IMR-90 (cell line): ENCODE measurements at places on chromosomes 12 and 14. TPM values are rescaled to one million over a fixed set of nuclear protein-coding genes. Genes with fewer than 3 reads are reported as not detected.

PTGDR gene
- total RNA-seq = not detected in 2 replicates

PTPRB gene
- 5.3 and 6.5 TPM in 2 replicates for total RNA-seq

BEGAIN gene
- total RNA-seq = 0.18 and 0.28 TPM in 2 replicates

CMA1 gene
- not detected in 2 replicates for total RNA-seq

SRRM4 gene
- not detected in 2 replicates for total RNA-seq

DNA sequence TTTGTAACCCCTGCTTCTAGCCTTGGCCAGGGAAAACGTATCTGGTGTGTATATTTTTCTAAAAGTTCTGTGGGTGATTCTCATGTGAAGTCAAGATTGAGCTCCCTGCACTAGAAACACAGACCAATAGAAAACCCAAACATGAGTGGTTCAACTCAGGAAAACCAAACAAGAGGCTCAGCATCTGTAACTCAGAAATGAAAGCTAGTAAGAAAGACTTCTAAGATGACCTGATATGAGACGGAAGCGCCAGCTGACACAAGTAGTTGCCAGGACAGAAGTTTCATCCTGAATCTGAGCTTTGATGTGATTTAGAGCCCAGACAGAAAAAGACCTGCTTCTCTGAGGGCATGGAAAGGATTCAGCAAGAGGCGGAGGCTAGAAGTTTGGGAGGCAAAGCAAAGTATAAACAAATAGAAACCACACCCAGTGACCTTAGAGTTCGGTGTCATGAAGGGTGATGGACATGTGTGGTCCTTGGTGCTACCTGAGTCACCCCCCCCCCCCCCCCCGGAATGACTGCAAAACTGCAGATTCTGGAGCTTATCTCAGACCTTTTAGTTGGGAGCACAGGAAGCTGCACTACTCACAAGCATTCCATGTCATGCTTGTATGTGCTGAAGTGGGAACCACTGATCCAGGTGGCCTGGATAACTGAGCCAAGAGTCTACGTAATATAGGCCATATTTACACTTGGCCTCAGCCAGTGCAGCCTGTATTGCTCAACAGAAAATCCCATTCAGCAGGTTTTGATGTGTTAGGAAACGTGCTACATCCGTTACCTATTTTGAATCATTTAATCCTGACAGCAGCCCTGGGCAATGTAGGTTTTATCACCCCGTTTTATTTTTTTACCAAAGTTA, 191.3 kb downstream of the ANO6 start:
- H3K27ac ChIP-seq = no peak overlapping the region
- peaks cover 15% of the 10 kb centered on the region for H3K36me3 ChIP-seq
- DNase-seq = peak; percentile 83
- H3K4me3 ChIP-seq = no peak overlapping the region
- H3K4me1 ChIP-seq = 0 out of 2 replicates have a peak, but pooled peaks cover 7% of the 10 kb centered on the region

GRCh38 chr14:68403191-68404145, 389.4 kb downstream of the ZFP36L1 start:
- no peak overlapping the region for H3K4me3 ChIP-seq
- H3K27ac ChIP-seq = no peak overlapping the region
- no peaks in the 10 kb centered on the region for H3K36me3 ChIP-seq

- no peaks in the 10 kb centered on the region for H3K36me3 ChIP-seq
- H3K27me3 ChIP-seq = peaks cover 40% of the 10 kb centered on the region
- H3K4me1 ChIP-seq = no peaks in the 10 kb centered on the region
- no peak for DNase-seq
Measured at GRCh38 chr12:32400866-32401265, 1.5 kb downstream of the FGD4 start.

- H3K36me3 ChIP-seq = peaks cover 4% of the 10 kb centered on the region
- no peak for DNase-seq
- H3K4me1 ChIP-seq = peaks cover 28% of the 10 kb centered on the region
Measured at GRCh38 chr12:15632708-15633107, 156.5 kb downstream of the EPS8 start.

- DNase-seq = no peak
- no peaks in the 10 kb centered on the region for H3K4me1 ChIP-seq
- peaks cover 73% of the 10 kb centered on the region for H3K36me3 ChIP-seq
- no peak overlapping the region for H3K4me3 ChIP-seq
- H3K27me3 ChIP-seq = no peaks in the 10 kb centered on the region
Measured at GRCh38 chr12:132788375-132789098, 26.9 kb upstream of the ANKLE2 start.

DNA sequence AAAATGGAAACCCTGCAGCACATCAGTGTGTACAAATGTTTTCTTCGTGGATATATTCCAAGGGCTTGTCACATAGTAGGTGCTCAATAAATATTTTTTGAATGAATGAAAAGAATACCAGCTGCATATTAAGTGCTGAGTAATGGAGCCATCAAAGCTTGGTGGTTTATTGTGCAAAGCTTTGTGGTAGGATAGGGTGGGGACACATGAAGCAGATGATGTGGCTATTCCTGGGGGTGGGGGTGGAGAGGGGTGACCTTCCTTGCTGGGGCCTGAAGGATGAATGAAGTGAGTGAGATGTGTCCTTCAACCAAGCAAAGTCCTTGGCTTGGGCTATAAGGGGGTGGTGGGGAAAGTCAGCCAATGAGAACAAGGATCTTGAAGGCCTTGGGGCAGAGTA, 4.3 kb upstream of the KRT81 start:
- no peak overlapping the region for H3K27ac ChIP-seq
- peaks cover 46% of the 10 kb centered on the region for H3K27me3 ChIP-seq
- no peaks in the 10 kb centered on the region for H3K4me1 ChIP-seq
- no peak overlapping the region for H3K4me3 ChIP-seq

DNA sequence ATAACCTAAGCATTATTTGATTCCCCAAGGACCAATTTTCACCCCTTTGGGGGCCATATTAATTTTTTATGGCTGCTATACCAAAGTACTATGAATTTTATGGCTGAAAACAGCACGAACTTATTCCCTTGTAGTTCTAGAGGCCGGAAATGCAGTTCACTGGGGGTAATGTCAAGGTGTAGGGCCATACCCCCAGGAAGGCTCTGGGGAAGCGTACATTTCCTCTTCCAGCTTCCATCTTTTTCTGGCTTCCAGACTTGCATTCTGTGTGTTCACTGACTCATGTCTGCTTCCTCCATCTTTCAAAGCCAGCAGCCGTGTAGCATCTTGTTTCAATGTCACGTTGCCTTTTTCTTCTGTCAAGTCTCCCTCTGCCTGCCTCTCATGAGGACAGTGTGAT, 133.5 kb downstream of the BICD1 start:
- H3K4me3 ChIP-seq = no peak overlapping the region
- H3K27me3 ChIP-seq = no peaks in the 10 kb centered on the region
- DNase-seq = no peak
- no peak overlapping the region for H3K27ac ChIP-seq
- H3K36me3 ChIP-seq = peaks cover 6% of the 10 kb centered on the region; the same call in 1 of the 2 replicates

- peaks cover 4% of the 10 kb centered on the region for H3K27me3 ChIP-seq
- no peak for DNase-seq
- H3K27ac ChIP-seq = no peak overlapping the region
- H3K4me3 ChIP-seq = no peak overlapping the region
Measured at GRCh38 chr12:68199127-68199526, 26.5 kb downstream of the IL26 start.

- H3K4me1 ChIP-seq = no peaks in the 10 kb centered on the region; the same call in 1 of the 2 replicates
- DNase-seq = peak; percentile 28
- H3K27ac ChIP-seq = no peak overlapping the region
- no peaks in the 10 kb centered on the region; the same call in none of the 2 replicates for H3K27me3 ChIP-seq
Measured at GRCh38 chr14:20489093-20489994, 16.0 kb upstream of the RNASE10 start.

DNA sequence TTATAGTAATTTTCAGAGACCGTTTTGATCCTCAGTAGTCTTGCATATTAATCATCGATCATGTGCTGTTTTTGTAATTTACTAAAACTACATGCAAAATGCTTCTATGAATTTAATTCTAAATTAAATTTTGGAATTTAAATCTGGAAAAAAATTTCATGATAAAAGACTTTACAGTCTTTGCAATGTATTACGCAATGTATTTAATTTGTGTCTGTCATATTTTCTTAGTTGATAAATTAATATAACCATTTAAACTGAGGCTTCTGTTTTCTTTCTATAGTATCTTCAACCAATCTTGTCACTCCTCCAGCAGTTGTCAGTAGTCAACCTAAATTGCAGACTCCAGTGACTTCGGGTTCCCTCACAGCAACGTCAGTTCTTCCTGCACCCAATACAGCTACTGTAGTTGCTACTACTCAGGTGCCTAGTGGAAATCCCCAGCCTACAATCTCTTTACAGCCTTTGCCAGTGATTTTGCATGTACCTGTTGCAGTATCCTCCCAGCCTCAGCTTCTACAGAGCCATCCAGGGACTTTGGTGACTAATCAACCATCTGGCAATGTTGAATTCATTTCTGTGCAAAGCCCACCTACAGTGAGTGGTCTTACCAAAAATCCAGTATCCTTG, 94.8 kb downstream of the ATF7IP start:
- peaks cover 20% of the 10 kb centered on the region for H3K36me3 ChIP-seq
- no peaks in the 10 kb centered on the region for H3K4me1 ChIP-seq
- no peak overlapping the region for H3K27ac ChIP-seq

DNA sequence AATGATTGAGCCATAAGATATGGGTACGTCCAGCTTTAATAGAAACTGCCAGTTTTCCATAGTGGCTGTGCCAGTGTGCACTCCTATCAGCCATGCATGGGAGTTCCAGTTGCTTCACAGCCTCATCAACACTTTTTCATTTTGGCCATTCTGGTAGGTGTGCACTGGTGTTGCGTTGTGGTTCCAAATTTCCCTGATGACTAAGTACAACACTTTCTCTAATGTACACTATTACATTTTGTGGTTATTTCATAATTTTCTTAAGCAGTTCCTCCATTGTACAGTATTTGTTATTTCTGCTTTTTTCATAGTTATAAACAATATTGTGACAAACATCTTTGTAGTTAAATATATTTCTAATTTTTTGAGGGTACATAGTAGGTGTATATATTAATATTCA, 21.5 kb upstream of the OAS1 start:
- H3K27me3 ChIP-seq = no peaks in the 10 kb centered on the region
- no peaks in the 10 kb centered on the region for H3K36me3 ChIP-seq
- no peaks in the 10 kb centered on the region for H3K4me1 ChIP-seq
- no peak overlapping the region for H3K4me3 ChIP-seq
- no peak overlapping the region for H3K27ac ChIP-seq

DNA sequence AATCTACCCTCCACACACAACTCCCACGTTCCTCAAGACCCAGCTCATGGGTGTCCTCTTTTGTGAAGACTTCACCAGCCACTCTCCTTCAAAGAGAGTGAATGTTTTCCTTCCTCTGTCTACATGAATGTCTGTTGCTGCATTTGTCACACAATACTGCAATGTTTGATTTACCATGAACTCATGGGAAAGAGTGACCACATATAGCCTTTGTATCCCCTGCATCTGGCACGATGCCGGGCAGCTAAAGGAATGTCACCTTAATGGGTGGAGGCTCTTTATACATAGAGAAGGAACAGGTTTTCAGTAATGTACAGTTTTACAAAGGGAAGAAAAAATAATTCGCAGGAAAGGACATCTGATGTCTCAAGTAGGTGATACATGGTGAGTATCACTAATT, 12.1 kb upstream of the BCDIN3D start:
- H3K36me3 ChIP-seq = no peaks in the 10 kb centered on the region
- H3K27ac ChIP-seq = no peak overlapping the region
- no peak overlapping the region for H3K4me3 ChIP-seq
- H3K4me1 ChIP-seq = no peaks in the 10 kb centered on the region
- no peak for DNase-seq
- peaks cover 21% of the 10 kb centered on the region for H3K27me3 ChIP-seq

DNA sequence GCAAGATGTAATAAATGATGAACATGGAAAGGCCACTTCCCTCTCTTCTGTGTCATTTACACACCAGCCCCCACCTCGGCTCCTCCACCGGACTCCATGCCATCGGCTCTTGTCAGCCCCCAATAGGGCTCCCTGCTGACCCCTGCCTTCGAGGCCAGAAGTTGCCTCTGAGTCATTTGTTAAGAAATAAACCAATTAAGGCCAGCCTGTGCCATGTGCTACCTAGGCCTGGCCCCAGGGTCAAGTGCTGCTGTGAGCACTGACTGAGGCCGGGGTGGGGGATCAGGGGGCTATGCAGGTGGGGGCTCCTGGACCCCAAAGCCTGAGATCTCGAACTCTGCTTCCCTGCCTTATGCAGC, 53.2 kb downstream of the TESC start:
- H3K36me3 ChIP-seq = no peaks in the 10 kb centered on the region
- H3K4me3 ChIP-seq = no peak overlapping the region
- peaks cover 11% of the 10 kb centered on the region for H3K4me1 ChIP-seq
- no peak for DNase-seq
- H3K27me3 ChIP-seq = peaks cover 3% of the 10 kb centered on the region; the same call in 1 of the 2 replicates

- H3K4me3 ChIP-seq = no peak overlapping the region
- no peak for DNase-seq
- H3K4me1 ChIP-seq = peaks cover 2% of the 10 kb centered on the region; the same call in 1 of the 2 replicates
- H3K27ac ChIP-seq = no peak overlapping the region
- no peaks in the 10 kb centered on the region for H3K36me3 ChIP-seq
Measured at GRCh38 chr12:25269701-25270100, 19.0 kb upstream of the KRAS start.

- H3K27me3 ChIP-seq = peaks cover 12% of the 10 kb centered on the region
- no peak for DNase-seq
- H3K4me3 ChIP-seq = no peak overlapping the region
- no peaks in the 10 kb centered on the region for H3K36me3 ChIP-seq
Measured at GRCh38 chr14:73594491-73594890, 2.8 kb downstream of the ACOT4 start.

DNA sequence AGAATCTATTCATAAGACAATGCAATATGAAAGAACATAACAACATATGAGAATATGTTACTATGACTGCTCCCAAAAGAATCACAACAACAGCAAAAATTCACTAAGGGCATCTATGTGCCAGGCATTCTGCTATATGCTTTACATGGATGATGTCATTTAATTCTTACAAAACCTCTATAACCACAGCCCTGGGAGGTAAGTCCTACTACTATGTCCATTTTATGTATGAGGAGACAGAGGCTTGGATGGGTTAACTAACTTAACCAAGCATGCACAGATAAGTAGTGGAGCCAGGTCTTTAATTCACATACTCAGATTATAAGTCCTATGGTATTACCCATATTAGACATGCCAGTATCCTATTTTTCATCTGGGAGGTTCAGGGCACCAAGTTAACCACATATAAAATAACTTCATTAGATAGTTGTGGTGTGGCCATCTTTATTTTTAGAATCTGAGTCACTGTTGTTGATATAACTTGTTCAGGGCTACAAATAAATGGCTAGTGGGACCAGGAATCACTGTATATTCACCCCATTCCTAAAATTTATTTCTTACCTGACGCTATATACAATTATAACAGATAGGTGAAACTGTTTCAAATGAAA, 33.2 kb upstream of the RAD51AP1 start:
- no peaks in the 10 kb centered on the region for H3K4me1 ChIP-seq
- H3K27ac ChIP-seq = no peak overlapping the region
- peaks cover 3% of the 10 kb centered on the region; the same call in 1 of the 2 replicates for H3K36me3 ChIP-seq
- no peak overlapping the region for H3K4me3 ChIP-seq
- no peaks in the 10 kb centered on the region for H3K27me3 ChIP-seq
